Stimulated activated CD4-positive, alpha-beta T cell treated with anti-CD3 and anti-CD28 coated beads, Interleukin-4, amount 100 ng/mL, for 48 hours (primary cell): ENCODE measurements at places on chromosomes 1 and 21.

GRCh38 chr21:46129846-46130651 is 25.3 kb downstream of the FTCD start:
- no peak for DNase-seq

DNA sequence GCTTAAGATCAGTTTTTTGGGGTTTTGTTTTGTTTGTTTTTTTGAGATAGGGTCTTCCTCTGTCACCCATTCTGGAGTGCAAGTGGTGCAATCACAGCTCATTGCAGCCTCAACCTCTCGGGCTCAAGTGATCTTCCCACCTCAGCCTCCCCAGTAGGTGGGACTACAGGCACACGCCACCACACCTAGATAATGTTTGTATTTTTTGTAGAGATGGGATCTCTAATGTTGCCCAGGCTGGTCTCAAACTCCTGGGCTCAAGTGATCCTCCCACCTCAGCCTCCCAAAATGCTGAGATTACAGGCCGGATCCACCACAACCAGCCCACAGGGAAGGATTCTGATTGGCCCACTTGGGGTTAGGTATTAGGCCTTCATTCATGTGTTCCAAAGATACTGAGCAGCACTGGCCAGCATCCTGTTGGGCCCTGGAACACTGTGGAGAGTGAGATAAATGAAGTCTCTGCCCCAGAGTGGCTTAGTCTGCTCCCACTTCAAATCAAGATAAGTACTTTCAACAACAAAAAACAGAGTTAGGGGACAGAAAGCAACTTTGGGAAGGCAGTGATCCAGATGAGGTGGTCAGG is 54.7 kb downstream of the PTP4A2 start:
- no peak for DNase-seq

GRCh38 chr1:51750729-51751128 is 127.8 kb downstream of the NRDC start:
- DNase-seq = no peak

DNA sequence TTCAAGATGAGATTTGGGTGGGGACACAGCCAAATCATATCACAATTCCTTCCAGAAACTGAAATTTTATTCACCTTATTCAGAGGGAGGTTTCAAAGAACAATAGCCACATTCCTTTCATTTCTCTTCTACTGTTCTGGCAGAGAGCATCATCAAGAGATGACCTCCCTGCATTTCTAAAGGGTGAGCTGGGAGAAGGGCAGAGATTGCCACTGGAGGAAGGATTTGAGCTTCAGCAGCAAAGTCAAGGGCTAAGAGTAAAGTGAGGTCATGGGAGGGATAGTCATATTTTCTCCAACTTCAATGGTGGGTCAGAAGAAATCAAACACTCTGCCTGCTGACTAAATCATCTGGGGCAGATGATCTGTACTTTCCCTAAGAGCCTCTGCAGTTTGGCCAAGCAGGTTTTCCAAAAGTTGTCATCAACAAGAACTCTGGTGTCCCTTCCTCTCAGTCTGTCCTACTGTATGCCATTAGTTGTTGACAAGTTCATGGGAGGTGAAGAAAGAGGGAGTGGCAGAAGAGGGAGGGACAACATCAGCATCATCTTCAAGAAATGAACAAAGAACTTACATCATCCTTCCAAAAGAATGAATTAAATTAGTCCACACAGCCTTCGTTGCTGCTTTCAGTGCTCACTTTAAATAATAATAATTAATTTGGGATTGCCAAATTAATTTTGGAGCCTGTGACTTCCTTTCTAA is 298.3 kb downstream of the ASTN1 start:
- no peak for DNase-seq

- DNase-seq = no peak
These were observed 59.3 kb downstream of the FH start for GRCh38 chr1:241460098-241460873.

DNA sequence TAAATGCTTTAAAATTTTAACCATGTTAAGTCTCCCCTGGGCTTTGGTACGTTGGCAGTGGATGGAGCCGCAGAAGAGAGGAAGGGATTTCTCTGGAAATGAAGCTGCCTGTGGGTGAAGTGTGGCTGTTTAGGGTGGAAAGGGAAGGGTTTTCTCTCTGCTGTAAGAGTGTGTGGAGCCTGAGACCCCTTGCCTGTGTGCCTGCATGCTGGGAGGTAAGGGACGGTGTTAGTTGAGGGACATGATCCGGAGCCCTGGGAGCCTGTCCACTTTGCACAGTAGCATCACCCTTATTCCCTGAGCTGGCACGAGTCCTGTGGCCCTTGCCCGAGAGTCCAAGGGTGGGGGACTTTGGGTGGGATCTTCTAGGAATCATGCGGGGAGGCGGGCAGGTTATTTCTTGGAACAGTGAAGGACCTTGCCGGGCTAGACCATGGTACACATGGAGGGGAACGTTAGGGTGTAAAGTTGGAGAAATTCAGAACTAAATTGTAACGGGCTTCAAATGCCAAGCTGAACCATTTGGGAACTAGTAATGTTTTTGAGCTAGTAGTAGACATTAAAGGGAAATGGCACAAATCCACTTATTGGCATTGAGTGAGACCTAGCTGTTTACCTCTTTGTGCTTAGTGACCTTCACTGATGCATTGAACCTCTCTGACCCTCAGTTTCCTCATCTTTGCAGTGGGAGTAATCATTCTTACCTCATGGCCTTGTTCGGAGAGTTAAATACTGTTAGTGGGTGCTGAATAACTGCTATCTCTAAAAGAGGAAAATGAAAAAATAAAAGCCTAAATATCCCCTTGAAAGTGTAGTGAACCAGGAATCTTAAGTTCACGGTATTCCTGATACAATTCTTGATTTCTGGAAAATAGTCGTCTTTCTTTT is 3.5 kb downstream of the GALNT2 start:
- no peak for DNase-seq
